ENCODE measurements at places on chromosomes 12 and 14.

- H3K27me3 ChIP-seq, result no peaks in the 10 kb centered on the region
- no peaks in the 10 kb centered on the region for H3K4me1 ChIP-seq
- H3K27ac ChIP-seq, result no peak overlapping the region
- no peaks in the 10 kb centered on the region for H3K36me3 ChIP-seq
- no peak for DNase-seq
- H3K4me3 ChIP-seq, result no peak overlapping the region
Measured at GRCh38 chr12:7302266-7302986, 1.4 kb upstream of the ACSM4 start.

DNA sequence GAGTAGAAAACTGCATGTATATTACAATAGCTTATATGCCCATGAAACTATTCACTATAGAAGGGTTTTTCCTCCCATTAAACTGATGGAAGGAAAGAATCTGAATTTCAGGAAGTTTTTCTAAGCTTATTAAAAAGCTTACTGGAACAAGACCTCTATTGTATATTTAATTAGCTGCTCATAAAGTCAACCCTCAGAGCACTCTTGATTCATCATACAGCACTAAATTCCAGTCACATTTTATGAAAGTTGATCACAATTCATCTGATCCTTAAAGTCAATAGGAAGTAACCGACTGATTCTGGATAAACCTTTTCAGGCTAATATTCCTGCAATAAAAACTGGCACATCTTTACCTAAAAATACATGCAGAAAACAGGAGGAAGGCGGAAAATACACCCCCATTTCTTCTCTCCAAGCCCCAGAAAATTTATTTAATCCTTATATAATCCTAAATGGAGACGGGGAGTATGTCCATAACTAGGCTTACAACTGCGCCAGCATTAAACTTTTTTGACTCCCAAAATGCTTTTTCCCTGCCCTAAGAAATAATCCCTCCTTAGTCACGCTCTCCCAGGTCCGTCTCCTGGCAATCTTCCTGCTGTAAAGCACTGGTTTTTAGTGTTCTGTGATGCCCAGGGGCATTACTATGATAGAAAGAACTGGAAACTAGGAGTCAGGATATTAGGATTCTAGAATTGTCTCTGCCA is 35.3 kb downstream of the DICER1 start:
- peaks cover 83% of the 10 kb centered on the region for H3K4me1 ChIP-seq
- H3K27me3 ChIP-seq, result no peaks in the 10 kb centered on the region
- no peak overlapping the region for H3K4me3 ChIP-seq
- H3K27ac ChIP-seq, result peak overlapping the region; percentile 98
- H3K36me3 ChIP-seq, result peaks cover 39% of the 10 kb centered on the region
- DNase-seq, result peak; percentile 97

- no peaks in the 10 kb centered on the region for H3K27me3 ChIP-seq
- DNase-seq, result peak; percentile 64
- H3K4me1 ChIP-seq, result peaks cover 22% of the 10 kb centered on the region
- H3K27ac ChIP-seq, result peak overlapping the region; percentile 2
- no peaks in the 10 kb centered on the region for H3K36me3 ChIP-seq
Measured at GRCh38 chr12:27193854-27194544, 50.1 kb upstream of the STK38L start.

DNA sequence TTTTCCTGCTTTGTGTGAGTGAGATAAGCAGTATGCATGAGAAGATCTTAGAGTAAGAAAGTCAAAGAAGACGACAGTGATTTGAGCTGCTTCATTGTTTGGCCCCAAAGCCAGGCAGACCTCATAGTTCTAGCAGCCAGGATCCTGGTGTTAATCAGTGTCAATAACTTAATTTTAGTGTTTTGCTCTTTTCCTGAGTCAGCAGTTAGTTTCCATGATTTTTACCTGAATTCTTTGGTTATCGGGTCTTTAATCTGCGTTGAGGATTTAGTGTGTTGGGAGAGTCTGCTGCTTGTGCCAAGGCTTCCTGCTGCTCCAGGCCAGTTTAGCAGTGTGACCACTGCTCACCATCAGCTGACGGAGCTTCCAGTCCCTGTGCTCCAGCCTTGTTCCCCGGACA is 241.6 kb upstream of the SOX5 start:
- DNase-seq, result no peak
- no peaks in the 10 kb centered on the region for H3K4me1 ChIP-seq
- no peaks in the 10 kb centered on the region for H3K27me3 ChIP-seq
- no peaks in the 10 kb centered on the region for H3K36me3 ChIP-seq
- H3K27ac ChIP-seq, result no peak overlapping the region
- H3K4me3 ChIP-seq, result no peak overlapping the region

GRCh38 chr12:29847246-29847645 is 63.5 kb upstream of the TMTC1 start:
- H3K27me3 ChIP-seq, result no peaks in the 10 kb centered on the region
- H3K36me3 ChIP-seq, result no peaks in the 10 kb centered on the region
- H3K4me1 ChIP-seq, result peaks cover 11% of the 10 kb centered on the region
- no peak overlapping the region for H3K4me3 ChIP-seq
- no peak overlapping the region for H3K27ac ChIP-seq

GRCh38 chr12:19893514-19893913 is 454.2 kb downstream of the AEBP2 start:
- no peaks in the 10 kb centered on the region for H3K36me3 ChIP-seq
- H3K27ac ChIP-seq, result no peak overlapping the region
- H3K27me3 ChIP-seq, result no peaks in the 10 kb centered on the region
- H3K4me1 ChIP-seq, result no peaks in the 10 kb centered on the region

GRCh38 chr14:30808576-30808975 is 65.8 kb upstream of the COCH start:
- DNase-seq, result no peak
- H3K36me3 ChIP-seq, result no peaks in the 10 kb centered on the region
- H3K27ac ChIP-seq, result no peak overlapping the region
- no peaks in the 10 kb centered on the region for H3K27me3 ChIP-seq
- H3K4me3 ChIP-seq, result no peak overlapping the region

DNA sequence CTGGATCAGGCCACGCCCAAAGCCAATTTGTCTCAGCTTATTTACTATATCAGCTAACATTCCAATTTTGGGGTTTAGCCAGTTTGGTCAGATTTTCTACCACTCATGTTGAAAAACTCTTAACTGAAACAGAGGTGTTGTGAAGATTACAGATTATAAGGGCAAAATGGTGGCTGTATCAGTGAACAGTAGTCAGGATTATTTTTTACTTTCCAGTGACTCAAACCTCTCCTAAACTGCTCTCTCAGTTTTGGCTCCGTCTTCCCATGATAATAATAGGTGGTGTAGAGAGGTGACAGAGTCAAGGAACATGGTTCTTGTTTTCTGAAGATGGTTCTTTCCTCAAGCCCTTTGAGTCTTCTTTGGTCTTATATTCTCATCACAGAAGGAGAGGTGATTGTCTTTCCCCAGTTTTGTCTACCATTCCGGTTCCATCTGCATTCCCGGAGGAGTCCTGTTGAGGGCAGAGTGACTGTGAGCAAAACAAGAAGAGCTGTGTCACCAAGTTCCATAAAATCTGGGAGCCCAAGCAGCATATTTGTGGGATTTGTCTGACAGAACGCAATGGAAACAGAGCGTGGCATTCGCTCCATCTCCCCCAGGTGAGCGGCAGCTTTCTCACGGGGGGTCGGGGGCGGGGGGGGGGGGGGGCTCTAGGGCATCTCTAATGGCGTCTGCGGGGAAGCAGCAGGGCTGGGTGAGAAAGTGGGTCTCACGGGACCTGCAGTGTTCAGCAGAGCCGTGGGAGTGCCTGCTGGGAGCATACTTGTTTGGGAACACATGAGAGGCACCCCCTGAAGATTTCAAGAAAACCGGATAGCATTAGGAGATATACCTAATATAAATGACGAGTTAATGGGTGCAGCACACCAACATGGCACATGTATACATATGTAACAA is 59.1 kb downstream of the TBC1D30 start:
- no peak overlapping the region for H3K4me3 ChIP-seq
- no peak overlapping the region for H3K27ac ChIP-seq
- H3K27me3 ChIP-seq, result no peaks in the 10 kb centered on the region
- H3K4me1 ChIP-seq, result peaks cover 3% of the 10 kb centered on the region
- DNase-seq, result peak; percentile 30

DNA sequence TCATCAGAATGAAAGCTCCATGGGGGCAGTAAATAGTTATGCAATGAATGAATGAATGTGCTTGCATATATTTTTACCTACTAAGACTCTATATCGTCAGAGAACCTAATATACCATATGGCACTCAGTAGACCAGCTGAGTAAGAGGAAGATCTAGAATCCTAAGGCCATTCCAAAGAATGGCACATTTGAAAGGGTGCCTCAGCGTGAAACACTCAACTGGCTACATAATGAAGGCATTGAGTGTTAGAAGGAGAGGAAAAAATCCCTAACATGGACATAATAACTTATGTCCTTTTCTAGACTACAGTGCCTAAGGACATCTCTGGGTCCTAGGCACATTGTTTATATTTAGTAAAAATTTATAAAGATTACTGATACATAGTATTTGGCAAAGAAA is 61.7 kb upstream of the ARID2 start:
- no peaks in the 10 kb centered on the region for H3K27me3 ChIP-seq
- H3K4me1 ChIP-seq, result no peaks in the 10 kb centered on the region
- H3K27ac ChIP-seq, result no peak overlapping the region
- no peaks in the 10 kb centered on the region for H3K36me3 ChIP-seq
- DNase-seq, result no peak

- no peak overlapping the region for H3K4me3 ChIP-seq
- peaks cover 47% of the 10 kb centered on the region for H3K36me3 ChIP-seq
- no peaks in the 10 kb centered on the region for H3K4me1 ChIP-seq
- H3K27ac ChIP-seq, result no peak overlapping the region
Measured at GRCh38 chr12:122865268-122866231, 30.3 kb downstream of the HIP1R start.

GRCh38 chr14:92460916-92461579 is 52.5 kb upstream of the RIN3 start:
- H3K4me1 ChIP-seq, result no peaks in the 10 kb centered on the region
- no peaks in the 10 kb centered on the region for H3K36me3 ChIP-seq
- H3K4me3 ChIP-seq, result no peak overlapping the region
- no peaks in the 10 kb centered on the region for H3K27me3 ChIP-seq
- no peak overlapping the region for H3K27ac ChIP-seq
- no peak for DNase-seq

- H3K27me3 ChIP-seq, result no peaks in the 10 kb centered on the region
- no peak overlapping the region for H3K4me3 ChIP-seq
- peaks cover 2% of the 10 kb centered on the region for H3K36me3 ChIP-seq
- no peak for DNase-seq
Measured at GRCh38 chr14:102909462-102909861, 13.0 kb upstream of the AMN start.

- peak; percentile 23 for DNase-seq
- H3K4me3 ChIP-seq, result no peak overlapping the region
- no peaks in the 10 kb centered on the region for H3K27me3 ChIP-seq
- H3K36me3 ChIP-seq, result no peaks in the 10 kb centered on the region
- no peak overlapping the region for H3K27ac ChIP-seq
Measured at GRCh38 chr12:109797905-109798669, 35.1 kb downstream of the TRPV4 start.

DNA sequence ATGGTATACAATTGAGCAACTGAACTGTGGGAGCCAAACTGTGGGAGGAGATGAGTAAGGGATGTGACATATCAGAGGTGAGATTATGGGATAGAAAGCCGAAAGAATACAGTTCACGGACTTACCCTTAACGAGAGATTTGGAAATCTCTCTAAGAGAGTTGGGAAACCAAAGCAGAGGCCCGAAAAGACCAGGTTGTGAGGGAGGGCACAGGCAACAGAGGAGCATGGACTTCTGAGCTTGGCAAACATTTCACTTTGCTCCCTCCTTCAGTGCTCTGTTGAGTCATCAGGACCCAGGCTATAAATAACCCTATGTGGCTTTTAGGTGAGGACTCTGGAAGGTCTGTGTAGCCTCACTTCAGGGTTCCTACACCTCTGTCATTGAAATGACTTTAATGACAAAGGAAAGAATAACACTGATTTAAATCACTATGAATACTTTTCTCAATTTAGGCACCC is 120.6 kb downstream of the TGFB3 start:
- H3K27ac ChIP-seq, result no peak overlapping the region
- H3K27me3 ChIP-seq, result no peaks in the 10 kb centered on the region
- no peak overlapping the region for H3K4me3 ChIP-seq
- no peaks in the 10 kb centered on the region for H3K4me1 ChIP-seq

- peak overlapping the region; percentile 48 for H3K27ac ChIP-seq
- DNase-seq, result no peak
Measured at GRCh38 chr12:45232146-45232755, 16.4 kb downstream of the ANO6 start.

DNA sequence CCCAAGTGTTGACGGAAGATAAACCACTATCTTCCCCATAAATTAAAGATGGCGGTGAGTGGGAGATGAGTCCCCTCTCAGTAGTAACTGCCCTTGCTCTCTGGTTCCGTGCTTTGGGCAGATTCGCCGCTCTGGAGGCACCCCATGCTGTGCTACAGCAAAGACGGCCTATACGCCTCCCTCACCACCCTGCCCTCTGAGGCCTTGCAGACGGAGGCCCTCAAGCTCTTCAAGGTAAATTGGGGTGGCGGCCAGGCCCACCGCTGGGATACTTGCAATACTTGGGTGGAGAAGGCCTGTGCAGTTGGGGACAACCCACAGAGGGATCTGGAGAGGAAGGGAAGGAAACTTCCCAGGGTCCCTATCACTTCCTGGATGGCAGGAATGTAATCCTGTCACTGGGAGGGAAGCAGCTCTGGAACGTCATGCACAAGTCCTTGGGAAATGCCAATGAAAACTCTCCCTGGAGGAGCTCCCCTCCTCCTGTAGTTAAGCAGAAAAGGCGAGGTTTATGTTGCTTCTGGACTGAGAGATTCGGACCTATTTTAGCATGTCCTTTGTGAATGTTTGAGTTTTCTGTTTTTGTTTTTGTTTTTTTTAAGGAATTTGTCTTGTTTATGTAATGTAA is 22.8 kb downstream of the PIGH start:
- H3K4me3 ChIP-seq, result no peak overlapping the region
- no peaks in the 10 kb centered on the region for H3K4me1 ChIP-seq
- DNase-seq, result no peak
- H3K27ac ChIP-seq, result no peak overlapping the region

DNA sequence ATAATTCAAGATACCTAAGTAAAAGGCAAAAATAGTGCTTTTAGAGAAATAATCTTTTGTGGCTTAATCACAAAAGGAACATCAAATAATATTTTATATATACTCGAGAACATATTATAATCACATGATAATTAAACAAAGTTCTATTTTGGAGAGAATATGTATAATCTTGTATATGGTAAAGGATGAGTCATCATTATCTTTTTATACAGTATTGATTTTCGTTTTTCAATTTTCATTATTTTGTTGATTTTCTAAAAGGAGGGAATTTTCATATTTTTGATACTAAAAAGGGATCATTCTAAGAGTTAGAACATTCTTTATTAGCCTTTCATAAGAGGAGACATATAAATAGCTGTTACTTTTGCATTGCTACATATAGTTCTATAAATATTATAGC is 77.3 kb upstream of the TTC7B start:
- no peaks in the 10 kb centered on the region for H3K27me3 ChIP-seq
- no peaks in the 10 kb centered on the region for H3K36me3 ChIP-seq
- H3K4me3 ChIP-seq, result no peak overlapping the region
- DNase-seq, result no peak
- H3K4me1 ChIP-seq, result no peaks in the 10 kb centered on the region
- no peak overlapping the region for H3K27ac ChIP-seq

DNA sequence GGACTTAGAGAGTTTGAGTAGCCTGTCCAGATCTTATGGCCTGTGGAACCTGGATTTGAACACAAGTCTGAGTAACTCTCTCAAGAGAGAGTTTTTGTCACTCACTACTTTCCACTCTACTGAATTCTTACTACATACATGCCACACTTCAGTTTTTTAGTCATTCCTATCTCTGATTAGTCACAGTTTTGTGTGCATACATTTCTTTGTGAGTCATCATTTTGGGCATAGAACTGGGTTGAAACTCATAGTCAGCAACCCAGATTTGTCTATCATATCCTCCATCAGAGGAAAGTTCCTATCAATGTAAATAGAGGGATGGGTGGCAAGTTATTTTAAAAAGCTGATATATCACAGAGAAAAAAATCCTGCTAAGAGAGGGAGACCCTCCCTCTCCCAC is 42.9 kb downstream of the FLRT2 start:
- peak overlapping the region; percentile 90 for H3K27ac ChIP-seq
- H3K27me3 ChIP-seq, result no peaks in the 10 kb centered on the region
- peaks cover 39% of the 10 kb centered on the region for H3K4me1 ChIP-seq
- H3K4me3 ChIP-seq, result no peak overlapping the region
- no peak for DNase-seq
